ENCODE measurements at places on chromosomes 1 and 21.

GRCh38 chr1:200979574-200980451 is 43.7 kb downstream of the KIF21B start:
- DNase-seq: no peak

DNA sequence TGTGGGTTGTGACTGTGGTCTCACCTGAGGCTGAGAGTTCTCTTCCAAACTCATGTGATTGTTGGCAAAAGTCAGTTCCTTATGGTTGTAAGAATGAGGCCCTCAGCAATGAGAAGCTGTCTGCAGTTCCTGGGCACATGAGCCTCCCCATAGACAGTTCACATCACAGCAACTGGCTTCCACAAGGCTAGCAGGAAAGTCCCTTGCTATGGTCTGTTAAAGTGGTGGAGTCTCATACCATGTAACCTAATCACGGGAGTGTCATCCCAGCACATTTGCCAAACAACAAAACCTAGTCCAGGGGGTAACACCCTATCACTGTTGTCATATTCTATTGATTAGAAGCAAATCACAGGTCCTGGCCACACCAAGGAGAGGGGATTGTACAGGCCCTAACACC is 163.8 kb downstream of the BACH1 start:
- no peak for DNase-seq

GRCh38 chr1:45456531-45456930 is 34.4 kb downstream of the TESK2 start:
- no peak for DNase-seq

DNA sequence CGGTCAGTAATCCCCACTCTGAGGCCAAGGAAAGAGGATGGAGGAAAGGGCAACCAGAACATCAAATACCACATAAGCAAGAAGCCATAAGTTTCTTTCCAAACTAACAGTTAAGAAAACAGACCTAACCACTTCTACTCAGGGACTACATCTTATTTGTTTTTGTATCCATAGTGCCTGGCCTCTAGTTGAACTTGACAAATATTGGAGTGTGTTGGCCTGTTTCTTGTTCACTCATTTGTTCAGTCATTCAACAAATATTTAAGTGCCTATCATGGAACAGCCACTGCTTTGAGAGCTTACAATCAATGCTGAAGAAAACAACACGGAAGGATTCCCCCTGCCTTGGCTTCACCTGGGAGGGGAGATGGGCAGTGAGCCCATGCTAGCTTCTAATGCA is 69.7 kb downstream of the ST6GALNAC3 start:
- no peak for DNase-seq

DNA sequence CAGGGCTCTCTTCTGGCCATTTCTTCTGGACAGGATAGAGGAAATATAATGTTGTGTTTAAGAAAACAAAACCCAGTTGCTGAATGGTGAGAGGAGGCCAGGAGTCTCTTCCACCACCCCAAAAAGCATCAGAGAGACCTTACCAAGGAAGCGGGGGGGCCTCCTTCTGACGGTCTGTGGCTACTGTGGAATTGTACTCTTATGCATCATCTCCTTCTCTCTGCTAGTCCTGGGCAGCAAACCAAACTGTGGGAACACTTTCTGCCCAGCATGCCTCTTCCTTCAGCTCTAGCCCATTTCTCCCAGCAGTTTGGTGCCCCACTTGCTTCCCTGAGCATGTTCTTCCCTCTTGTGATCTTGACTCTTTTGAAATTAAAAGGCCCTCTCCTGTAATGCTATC is 157.7 kb downstream of the HHIPL2 start:
- no peak for DNase-seq

Measured in hypothalamus (tissue), 51 donors.